Peyer's patch (tissue), 4 donors: ENCODE measurements at places on chromosomes 2 and 18. TPM values are rescaled to one million over a fixed set of nuclear protein-coding genes. Genes with fewer than 3 reads are reported as not detected.

DNA sequence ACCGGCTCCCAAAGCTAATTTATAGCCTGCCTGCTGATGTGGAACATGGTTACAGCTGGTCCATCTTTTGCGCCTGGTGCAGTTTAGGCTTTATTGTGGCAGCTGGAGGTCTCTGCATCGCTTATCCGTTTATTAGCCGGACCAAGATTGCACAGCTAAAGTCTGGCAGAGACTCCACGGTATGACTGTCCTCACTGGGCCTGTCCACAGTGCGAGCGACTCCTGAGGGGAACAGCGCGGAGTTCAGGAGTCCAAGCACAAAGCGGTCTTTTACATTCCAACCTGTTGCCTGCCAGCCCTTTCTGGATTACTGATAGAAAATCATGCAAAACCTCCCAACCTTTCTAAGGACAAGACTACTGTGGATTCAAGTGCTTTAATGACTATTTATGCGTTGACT, 51.4 kb downstream of the TMEM178A start:
- DNase-seq = no peak

The LCT gene
- total RNA-seq = 73.5 TPM

DNA sequence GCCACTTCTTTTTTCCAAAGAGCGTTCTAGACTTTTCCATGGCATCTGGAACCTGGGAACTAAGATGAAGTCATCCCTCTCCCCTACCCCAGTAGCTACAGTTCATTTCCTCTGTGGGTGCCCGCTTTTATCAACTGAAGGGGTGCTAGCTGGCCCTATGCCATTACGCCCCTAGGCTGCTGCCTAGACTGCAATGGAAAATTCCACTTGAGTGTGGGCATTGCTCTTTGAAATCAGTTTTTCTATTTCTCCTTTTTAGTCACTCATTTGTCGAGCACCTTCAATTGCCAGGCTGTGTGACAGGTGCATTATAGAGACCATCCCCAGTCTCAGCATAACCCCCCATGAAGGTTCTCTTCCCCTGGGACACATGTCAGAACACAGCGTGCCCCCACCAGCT, 7.3 kb downstream of the TEX51 start:
- peak; percentile 11 for DNase-seq

- no peak for DNase-seq
These were observed 78.0 kb upstream of the WIPF1 start for GRCh38 chr2:174675615-174676014.

GRCh38 chr18:31176531-31176930, 13.9 kb upstream of the DSC1 start:
- no peak for DNase-seq

DNA sequence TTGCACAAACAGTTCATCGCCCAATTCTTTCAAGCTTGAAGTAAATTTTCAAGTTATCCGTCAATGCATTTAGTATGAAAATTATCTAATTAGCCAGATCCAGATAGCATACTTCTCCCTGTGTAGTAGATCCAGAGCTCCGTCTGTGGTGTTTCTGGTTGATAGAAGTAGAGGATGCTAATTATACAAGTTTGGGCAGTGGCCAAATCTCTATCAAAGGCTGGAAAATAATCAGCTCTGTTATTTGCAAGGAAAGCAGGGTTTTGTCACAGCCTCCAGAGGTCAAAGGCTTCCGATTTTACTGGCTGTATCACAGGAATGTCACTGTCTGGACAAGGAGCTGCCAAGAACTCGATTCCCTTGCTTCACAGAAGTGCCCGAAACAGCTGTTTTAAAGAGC, 28.6 kb downstream of the LRRC30 start:
- no peak for DNase-seq

DNA sequence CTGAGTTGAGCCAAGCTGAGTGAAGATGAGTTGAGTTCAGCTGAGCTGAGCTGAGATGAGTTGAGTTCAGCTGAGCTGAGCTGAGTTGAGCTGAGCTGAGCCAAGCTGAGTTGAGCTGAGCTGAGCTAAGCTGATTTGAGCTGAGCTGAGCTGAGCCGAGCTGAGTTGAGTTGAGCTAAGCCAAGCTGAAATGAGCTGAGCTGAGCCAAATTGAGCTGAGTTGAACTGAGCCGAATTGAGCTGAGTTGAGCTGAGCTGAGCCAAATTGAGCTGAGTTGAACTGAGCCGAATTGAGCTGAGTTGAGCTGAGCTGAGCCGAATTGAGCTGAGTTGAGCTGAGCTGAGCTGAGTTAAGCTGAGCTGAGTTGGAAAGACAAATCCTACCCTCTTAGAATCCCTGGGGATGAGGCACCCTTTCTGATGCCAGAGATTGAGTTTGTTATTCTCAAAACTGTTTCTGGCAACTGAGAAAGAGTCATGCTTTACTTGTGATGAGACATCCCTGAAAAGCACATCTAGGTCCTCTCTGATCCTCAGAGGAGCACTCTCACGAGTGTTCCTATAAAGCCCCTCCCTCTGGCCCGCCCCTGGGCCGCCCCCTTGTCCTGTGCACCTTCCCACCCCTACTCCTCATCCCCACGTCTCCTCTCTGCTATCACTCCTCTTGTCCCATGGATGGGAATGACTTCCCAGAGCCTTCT, 116.5 kb downstream of the MCFD2 start:
- DNase-seq = no peak

DNA sequence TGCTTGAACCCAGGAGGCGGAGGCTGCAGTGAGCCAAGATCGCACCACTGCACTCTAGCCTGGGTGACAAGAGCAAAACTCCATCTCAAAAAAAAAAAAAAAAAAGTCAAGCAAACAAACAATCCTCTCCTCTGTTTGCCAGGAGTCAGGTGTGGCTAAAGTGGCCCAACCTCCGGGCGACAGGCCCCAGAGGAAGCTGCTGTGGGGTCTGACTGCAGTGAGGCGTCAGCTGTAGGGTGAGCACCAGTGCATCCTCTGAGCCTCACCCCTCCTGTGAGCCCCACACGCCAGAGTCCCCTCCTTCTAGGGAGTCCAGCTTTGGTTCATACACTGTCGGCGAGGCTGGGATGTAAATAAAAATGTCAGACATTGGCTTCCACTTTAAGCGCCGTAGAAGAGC, 76.5 kb upstream of the HS6ST1 start:
- DNase-seq = no peak

The TRPM8 gene
- not detected for total RNA-seq

DNA sequence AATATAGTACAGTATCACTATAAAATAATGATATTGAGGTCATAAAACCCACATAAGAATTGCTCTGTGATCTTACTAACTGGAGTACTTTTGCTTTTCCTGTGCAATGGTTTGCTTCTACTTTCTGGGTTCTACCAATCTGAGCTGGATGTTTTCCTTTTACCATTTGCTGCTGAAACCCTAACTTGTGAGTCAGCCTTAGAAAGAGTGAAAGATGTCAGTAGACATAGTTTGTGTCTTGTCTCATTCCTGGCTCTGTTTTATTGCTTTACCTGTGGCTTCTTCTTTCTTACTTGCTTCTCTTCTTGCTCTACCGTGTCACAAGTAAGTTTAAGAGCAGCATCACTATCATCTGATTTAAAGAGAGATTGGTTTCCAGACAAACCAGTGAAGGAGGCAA, 61.0 kb downstream of the MBD2 start:
- DNase-seq = no peak
